ENCODE measurements at places on chromosomes 7 and 10.

GRCh38 chr7:157645539-157645938 lies 308.7 kb downstream of the DNAJB6 start:
- DNase-seq, result no peak

- no peak for DNase-seq
Measured at GRCh38 chr7:150804802-150805201, 4.2 kb downstream of the TMEM176A start.

- DNase-seq, result no peak
Measured at GRCh38 chr7:68977385-68978055, 620.8 kb upstream of the AUTS2 start.

- DNase-seq, result no peak
Measured at GRCh38 chr10:61391281-61391680, 61.9 kb downstream of the TMEM26 start.

GRCh38 chr7:52270301-52270700 lies 765.1 kb upstream of the POM121L12 start:
- no peak for DNase-seq

DNA sequence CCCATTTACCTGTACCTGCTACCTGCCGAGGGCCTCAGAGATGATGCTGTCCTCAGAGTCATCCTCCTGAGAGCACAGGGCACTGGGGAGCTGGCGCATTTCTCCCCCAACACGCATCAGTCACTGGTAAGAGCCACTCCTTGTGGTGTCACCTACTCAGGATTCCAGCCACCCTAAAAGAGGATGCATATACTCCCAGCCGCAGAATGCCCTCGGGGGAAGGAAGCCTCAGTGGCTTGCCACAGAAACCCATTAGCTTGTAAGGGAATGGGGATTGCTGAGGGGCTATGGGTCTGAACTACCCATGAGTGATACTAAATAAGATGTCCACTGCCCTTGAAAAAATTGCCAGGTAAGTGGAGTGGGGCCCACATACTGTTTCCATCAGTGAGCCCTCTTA lies 279.2 kb downstream of the WDR11 start:
- DNase-seq, result no peak

DNA sequence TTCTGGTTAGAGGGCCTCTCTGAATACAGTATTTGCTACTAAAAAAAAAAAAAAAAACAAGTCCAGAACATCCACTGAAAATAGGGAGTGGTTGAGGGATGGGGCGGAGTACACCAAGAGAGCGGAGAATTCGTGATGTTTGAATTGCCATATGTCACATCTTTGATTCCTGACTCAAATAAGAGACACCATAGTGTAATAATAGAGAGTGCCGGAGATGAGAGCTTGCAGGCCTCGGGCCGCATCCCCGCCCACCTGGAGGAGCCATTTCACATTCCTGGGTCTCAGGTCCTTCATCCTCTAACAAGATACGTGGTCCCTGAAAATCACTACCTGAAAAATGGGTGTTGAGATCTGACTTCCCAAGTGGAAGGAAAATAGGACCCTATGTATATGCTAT lies 46.8 kb downstream of the KIAA1549 start:
- no peak for DNase-seq

DNA sequence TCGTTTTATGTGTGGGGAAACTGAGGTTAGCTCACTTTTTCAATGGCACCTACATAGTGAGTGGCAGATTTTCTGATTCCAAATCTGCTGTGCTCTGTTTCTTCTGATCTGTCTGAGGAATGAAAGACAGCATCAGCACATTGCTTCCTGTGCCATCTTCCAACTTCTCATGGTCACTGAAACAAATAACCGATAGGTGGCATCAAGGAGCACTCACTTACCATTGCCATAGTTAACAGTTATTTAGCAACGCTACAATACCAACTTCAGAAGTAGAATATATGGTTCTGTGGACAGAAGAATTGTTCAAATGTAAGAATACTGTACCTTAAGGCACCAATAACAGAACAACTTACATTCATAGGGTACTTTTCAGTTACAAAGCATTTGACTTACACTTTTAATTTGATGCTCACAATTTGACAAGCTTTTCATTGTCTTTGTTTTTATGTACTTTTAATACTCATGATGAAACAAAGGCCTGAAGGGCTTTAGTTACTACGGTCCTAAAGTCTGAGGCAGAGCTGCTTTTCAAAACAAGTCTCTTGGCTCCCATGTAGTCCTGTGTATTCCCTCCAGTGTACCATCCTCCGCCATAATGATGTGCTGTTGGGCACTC lies 228.9 kb upstream of the TCF7L2 start:
- no peak for DNase-seq

GRCh38 chr10:115801992-115802391 lies 471.0 kb downstream of the GFRA1 start:
- DNase-seq, result no peak

DNA sequence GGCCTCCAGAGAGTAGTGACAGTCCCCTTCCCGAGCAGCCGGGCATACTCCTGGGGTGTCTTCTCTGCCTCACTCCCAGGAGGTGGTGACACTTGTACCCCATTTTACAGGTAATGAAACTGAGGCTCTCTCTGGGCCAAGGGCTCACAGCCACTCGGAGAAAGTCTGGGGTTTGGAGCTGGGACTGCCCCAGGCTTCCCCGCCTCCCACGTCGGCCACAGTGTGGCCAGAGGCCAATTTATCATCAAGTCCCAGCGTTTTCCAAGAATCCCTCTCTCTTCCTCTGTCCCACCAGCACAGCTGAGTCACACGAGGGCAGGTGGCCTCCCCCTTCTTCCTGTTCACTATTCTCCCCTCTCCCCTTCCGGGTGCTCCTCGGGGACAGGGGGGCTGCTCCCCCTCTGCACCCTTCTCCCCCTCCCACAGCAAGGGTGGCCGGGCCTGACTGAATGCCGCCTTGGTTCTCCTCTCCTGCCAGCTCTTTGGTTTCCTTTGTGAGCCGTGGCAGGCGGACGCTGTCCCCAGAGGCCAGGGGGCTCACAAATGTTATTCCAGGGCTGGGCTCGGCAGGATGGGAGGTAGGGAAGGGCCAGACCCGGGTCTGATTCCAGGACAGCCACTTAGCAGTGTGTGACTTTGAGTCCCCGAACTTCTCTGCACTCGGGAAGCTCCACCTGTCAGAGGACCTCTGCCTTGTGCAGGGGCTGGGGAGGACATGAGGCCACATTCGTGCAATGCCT lies 17.7 kb downstream of the CLIP2 start:
- DNase-seq, result no peak

All from esophagus squamous epithelium (tissue), 5 donors.